ENCODE measurements at places on chromosomes 4 and X.

GRCh38 chr4:26179316-26179760 lies 141.5 kb upstream of the RBPJ start:
- no peak for DNase-seq

GRCh38 chrX:149572743-149573142 lies 14.5 kb downstream of the MAGEA9B start:
- no peak for DNase-seq

- DNase-seq: no peak
Observed at GRCh38 chr4:18751083-18751482, 729.5 kb upstream of the LCORL start.

DNA sequence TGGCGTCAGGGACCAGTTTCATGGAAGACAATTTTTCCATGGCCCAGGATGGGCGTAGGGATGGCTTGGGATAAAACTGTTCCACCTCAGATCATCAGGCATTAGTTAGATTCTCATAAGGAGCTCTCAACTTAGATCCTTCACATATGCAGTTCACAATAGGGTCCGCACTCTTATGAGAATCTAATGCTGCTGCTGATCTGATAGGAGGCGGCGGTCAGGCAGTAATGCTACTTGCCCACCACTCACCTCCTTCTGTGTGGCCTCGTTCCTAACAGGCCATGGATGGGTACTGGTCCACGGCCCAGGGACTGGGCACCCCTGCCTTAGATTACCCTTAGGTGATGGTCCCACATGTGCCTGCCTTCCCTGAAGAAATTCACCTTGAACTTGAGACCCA lies 28.8 kb upstream of the ENPP6 start:
- DNase-seq: no peak

GRCh38 chr4:100009490-100009889 lies 59.4 kb upstream of the H2AZ1 start:
- peak; percentile 37 for DNase-seq

DNA sequence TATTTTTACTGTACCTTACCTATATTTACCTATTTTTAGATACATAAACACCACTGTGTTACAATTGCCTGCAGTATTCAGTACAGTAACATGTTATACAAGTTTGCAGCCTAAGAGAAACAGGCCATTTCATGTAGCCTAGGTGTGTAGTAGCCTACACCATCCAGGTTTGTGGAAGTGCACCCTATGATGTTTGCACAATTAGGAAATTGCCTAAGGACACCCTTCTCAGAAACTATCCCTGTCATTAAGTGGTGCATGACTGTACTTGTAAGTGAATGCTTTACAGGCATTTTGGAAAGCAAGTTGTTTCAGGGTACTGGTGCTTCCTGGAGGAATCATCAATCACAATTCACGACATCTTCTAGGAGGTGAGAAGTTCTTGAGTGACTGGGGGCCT lies 991.8 kb upstream of the SLIT2 start:
- no peak for DNase-seq

- peak; percentile 88 for DNase-seq
Observed at GRCh38 chr4:82745173-82745842, 53.3 kb downstream of the SCD5 start.

DNA sequence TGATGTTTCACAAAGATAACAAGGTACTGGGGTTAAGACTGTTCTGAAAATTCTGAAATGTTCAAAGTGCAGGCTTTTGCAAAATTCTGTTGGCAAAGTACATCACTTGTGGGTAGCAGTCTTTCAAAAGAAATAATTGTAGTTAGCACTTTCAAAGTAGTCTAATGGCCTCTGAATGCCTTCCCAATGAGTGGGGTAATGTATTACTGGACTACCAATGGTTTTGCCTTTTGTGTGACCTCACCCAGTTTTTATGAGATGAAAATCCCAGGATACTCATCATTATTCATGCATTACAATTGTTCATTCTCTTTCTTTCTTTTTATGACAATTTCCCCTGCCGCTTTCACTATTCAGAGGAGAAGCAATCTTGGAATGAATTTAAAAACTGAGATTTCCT lies 686.1 kb downstream of the GLUD2 start:
- peak; percentile 29 for DNase-seq

DNA sequence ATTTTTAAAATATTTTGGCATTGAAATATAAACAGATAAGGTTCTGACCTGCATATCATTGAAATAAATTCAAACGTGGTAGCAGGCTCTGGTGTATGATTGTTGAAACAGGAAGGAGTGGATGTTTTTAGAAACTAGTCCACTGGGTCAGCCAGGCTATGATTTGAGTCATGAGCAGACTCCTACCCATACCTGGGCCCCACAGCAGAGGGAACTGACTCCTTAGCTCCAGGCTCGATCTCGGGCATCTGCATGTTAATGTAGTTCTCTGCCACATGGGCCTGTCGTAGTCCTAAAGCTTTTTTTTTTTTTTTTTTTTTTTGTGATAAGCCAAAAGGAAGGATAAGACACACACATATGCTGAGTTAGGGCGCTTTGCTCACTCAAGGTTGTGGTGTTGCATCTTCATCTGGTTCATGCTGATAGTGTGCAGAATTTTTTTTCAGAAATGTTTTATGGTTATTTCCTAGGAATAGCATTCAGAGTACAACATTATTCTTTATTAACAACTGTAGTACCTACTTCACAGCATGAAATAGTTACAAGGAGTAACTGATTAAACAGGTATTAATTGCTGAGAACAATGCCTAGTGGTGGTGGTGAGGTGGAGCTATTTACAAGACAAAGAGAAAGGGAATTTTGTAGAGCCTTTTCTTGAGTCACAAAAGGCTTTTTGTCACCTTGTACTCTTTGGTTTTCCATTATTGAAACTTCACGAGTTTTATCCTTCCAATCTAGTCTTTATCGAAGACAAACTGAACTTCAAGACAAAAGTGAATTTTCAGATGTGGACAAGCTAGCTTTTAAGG lies 27.3 kb downstream of the OFD1 start:
- DNase-seq: no peak

- no peak for DNase-seq
Observed at GRCh38 chrX:12866451-12867377, at the start of gene TLR7. Gene TLR7, plus strand, starts transcription at chrX:12867072. Its CDS starts 507 bp downstream, at chrX:12867579.

- no peak for DNase-seq
Observed at GRCh38 chr4:109969919-109970318, 57.2 kb downstream of the EGF start.

DNA sequence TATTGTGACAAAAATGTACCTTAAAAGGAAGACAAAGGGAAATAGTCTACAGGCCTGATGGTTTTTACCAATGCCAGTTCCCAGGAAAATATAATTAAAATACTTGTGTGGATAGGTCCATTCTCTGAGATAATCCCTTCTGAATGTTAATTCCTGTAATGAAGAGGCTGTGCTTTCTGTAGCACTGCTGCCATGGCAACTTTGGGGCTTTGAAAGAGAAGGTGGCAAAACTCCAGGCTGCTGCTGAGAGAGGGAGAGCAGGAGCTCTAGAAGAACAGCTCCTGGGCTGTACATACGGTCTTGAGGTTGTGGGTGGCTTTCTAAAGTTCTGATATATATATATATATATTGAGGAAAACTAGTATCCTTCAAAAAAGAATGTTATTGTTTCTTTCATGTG lies 125.4 kb downstream of the PDLIM5 start:
- peak; percentile 85 for DNase-seq

GRCh38 chrX:139929876-139930275 lies 3.0 kb downstream of the ATP11C start:
- no peak for DNase-seq

DNA sequence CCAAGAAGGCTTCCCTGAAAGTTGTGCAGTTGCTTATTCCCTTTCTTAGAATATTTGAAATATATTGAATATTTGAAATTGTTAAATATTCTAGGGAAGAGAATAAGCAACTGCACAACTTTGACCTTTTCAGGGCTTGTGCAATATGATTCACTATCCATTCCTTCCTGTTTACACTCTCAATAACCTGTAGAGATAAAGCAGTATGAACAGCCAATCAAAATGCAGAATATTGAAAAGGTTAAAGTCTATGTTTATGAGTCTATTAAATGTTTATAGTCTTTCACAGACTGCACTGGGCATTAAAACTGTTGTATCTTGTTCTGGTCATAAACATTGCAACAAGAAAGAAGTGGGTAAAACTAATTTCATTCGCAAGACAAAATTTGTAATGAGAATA lies 13.8 kb downstream of the POU3F4 start:
- no peak for DNase-seq

DNA sequence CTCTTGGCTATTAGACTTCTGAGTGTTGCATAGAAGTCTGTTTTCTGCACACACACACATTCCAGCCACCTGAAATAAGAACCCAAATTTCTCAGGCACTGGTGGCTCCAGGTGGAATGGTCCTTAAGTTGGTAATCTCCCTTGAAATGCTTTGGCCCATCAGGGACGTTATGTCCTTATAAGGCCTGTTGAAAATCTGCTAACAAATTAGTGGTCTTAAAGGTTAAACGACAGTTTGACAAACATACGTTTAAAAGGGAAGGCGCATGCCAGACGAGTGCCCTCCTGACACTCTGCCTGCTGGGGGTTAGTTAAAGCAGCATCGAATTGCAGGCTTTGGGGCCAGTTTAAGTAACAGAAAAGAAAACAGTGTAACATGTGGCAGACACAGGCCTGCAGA lies 125.0 kb downstream of the TBX22 start:
- no peak for DNase-seq

DNA sequence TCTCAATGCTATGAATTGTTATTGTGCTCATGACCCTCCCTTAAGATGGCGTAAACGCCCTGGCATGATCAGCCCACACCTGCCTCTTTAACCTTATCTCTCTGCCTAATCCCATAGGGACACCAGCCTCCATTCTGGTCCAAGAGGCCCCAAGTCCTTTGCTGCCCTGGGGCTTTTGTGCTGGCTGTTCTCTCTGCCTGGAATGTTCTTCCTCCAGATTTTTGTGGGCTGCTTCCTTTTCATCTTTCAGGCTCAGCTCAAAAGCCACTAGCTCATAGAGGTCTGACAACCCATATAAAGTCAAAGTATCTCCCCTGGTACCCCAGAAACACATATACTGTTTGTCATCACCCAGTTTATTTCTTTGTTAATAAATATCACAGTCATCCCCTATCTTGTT lies 42.4 kb downstream of the APLN start:
- DNase-seq: no peak

DNA sequence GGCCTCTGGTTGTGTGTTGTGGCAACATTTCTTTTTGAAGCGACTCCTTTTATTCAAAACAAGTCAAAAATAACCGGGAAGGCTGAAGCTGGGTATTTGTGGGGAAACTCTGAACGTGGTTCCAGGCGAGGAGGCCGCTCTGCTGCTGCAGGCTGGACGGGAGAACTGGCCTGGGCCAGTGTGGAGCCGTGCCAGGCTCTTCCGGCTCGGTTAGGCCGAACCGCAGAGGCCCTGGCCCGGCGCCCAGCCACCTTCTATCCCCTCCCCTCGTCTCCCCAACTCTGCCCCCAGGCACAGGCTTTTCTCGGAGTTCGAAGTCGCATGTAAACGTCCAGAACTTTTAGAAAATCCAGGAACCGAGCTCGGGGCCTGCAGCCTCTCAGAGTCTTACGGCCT lies 2.4 kb upstream of the BCOR start:
- DNase-seq: no peak

GRCh38 chrX:110568441-110568840 lies 209.8 kb downstream of the RTL9 start:
- DNase-seq: peak; percentile 42

DNA sequence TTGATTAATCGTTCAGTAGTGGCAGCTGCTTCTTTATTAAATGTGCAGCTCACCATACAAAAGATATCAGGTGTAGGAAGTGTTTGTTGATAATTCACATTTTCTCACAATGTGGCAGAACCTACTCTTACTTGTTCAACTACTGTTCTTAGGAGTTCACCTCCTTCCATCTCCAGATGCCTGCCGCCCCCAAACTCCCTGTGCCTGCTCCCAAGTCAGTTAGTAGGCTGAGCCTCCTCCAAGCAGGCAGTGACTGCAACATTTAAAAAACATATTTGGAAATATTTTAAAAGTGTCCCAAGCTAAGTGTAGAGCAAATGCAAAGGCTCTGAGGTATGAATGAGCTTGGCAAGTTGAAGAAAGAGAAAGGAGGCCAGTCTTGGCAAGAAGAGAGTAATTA lies 100.2 kb downstream of the AFF2 start:
- no peak for DNase-seq

DNA sequence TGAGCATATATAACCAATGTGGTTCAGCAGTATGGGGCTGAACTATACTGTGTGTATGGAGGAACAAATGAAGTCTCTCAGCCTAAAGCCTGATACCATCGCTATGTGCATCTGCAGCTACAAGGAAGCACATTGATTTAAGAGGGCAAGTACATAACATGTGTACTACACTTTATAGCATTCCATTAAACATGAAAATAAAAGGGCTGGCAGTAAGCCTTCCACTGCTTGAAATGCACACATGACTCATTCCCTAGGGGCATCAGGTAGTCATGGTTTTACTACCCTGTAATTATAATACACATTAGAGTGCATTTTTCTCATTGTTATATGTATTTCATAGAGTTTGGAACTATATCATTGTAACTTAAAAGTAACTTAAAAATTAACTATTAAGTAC lies 51.2 kb downstream of the SMARCA1 start:
- DNase-seq: peak; percentile 5

GRCh38 chrX:140701480-140701879 lies 8.1 kb upstream of the LINC00632 start:
- DNase-seq: peak; percentile 12

DNA sequence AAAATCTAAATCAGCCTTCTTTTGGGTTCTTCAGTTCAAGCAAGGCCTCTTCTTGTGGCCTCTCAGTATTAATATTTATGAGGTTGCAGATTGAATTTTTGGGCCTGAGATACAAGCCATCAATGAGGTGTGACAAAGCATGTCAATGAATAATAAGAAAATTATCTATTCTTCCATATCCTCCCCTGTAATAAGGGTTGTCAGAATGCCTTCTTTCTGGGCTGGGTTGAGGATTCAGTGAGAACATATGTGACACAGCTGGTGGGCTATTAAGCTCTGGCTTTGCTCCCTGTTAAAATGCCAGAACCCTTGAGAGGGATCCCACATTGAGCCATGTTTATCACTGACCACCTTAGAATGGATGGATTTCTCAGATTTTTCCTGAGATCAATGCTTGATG lies 187.2 kb downstream of the AR start:
- no peak for DNase-seq

DNA sequence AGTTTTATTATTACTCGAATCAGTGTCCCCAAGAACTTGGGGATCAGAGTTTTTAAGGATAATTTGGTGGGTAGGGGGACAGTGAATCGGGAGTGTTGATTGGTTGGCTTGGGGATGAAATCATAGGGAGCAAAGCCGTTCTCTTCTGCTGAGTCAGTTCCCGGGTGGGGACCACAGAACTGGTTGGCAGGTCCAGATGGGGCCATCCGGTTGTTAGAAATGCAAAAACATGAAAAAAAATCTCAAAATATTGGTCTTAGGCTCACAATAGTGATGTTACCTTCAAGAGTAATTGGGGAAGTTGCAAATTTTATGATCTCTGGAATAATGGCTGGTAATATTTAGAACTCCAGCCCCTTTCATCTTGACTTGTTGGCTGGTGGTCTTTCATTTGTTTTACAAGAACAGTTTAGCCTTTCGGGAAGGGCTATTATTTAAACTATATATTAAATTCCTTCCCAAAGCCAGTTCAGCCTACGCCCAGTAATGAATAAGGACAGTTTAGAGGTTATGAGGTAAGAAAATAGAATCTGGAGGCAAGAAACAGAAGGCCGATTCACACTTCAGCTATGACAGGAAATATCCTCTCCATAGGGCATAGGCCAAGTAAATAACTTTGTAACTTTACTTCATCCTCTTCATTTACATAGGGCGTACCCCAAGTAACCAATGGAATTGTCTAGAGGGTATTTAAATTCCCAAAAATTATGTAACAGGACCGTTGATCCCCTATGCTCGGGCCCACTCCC lies 164.1 kb upstream of the STS start:
- no peak for DNase-seq

GRCh38 chrX:3527811-3528210 lies 181.4 kb upstream of the MXRA5 start:
- DNase-seq: peak; percentile 54
